Hematopoietic multipotent progenitor cell treated with erythropoietin and hydrocortisone succinate and interleukin-3 and kit ligand, for 17 days (in vitro differentiated cells): ENCODE measurements at places on chromosomes 2 and 18.

- DNase-seq, result no peak
Measured at GRCh38 chr2:174438146-174438886, 42.8 kb downstream of the SCRN3 start.

DNA sequence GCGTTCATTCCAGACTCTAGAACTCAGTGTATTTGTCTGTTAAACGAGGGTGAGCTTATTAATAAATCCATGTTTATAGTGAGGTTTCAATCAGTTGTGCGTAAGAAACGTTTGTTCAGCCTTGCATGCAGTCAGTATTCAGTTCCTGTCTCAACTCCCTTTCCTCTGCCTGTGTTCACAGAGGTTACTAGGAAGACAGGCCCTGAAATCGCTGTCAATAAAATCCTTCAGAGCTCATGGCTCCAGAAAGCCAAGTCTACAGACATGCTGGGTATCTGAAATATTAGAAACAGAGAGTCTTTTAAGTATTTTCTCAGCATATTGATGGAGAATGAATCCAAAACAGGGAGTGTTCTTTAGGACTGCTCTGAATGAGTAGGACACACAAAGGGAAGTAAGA lies 75.4 kb downstream of the KLF7 start:
- no peak for DNase-seq

- no peak for DNase-seq
Measured at GRCh38 chr18:79540904-79541282, 138.7 kb upstream of the CTDP1 start.

GRCh38 chr2:143226714-143227541 lies 97.7 kb downstream of the ARHGAP15 start:
- no peak for DNase-seq

GRCh38 chr2:199197448-199197847 lies 260.3 kb downstream of the SATB2 start:
- DNase-seq, result no peak

- DNase-seq, result no peak
Measured at GRCh38 chr2:98359986-98360385, 13.7 kb downstream of the CNGA3 start.
